ENCODE measurements at places on chromosomes 1 and 21.
A peak's percentile ranks its signal among the peaks of the same experiment; 100 is the strongest.

DNA sequence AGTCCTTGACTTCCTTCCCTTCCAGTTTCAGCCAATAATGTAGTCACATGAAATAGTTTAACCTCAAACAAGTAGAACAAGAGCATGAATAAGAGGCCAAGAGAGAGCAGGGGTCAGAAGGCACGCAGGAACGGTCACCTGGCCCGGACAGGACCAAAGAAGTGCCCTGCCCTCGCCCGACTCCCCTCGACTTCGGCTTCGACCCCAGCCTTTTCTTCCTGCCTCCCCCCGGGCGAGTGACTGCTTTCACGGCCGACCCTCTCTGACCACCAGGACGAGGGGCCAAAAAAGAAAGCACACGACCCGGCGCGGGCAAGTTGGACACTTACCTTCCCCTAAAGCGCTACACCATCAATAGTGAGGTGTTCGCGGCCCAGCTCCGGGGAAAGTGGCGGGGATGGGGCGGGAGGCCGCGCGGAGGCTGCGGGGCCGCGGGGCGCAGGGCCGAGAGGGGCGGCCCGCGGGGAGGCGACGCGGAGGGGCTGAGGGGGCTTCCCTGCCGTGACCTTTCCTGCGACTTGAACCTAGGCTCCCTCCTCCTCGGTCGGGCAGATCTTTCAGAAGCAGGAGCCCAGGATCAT lies 519 bp downstream of the RERE start:
- no peak for DNase-seq

GRCh38 chr1:115463347-115463746 lies 125.3 kb upstream of the NGF start:
- DNase-seq: no peak

DNA sequence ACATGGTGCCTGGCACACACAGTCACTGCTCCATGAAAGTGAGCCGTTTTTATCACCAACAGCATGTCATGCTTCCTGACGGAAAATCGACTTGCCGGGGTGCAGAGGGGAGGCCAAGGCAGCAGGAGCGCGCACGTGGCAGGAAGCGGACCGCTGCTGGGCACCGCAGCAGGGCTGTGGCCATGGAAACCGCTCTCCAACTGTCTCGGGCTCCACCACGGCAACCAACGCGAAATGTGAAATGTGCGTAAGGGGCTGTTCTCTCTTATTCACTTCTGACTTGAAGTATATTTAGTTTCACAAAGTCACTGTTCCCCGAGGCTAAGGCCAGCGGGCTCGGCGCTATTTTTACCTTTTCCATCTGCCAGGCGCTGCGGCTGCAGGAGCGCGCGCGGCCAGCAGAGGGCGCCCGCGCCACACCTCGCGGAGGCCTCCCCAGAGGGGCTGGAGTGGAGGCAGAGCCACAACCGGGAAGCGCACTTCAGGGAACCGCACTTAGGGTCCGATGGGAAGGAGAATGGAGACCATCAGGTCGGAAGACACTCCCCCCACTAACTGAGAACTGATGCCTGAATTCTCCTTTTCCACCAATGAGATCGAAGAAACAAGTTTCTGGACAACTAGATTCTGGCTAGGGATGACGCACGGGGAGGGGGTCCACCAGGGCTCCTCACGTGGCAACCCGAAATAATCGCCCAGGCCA lies 19.7 kb downstream of the RCC2 start:
- no peak for DNase-seq

DNA sequence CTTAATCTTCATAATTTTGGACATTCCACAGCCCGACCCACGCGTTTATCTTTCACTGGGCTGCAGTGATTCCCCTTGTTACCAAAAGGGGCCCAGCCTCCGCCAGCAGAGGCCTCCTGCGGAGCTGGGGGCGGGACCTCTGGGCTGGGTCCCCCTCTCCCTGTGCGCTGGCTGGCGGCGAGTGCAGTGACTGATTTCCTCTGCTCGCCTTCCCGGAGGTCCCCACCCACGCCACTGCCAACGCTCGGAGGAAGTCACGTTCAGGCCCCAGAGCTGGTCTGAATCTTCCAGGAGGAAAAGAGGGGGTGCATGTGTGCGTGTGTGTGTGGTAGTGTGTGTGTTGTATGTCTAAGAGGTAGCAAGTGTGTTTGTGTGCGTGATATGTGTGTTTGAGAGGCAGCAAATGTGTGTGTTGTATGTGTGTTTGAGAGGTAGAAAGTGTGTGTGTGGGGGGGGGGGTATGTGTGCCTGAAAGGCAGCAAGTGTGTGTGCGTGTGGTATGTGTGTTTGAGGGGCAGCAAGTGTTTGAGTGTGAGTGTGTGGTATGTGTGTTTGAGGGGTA lies 35.0 kb upstream of the JAK1 start:
- peak; percentile 45 for DNase-seq

- DNase-seq: no peak
These were observed 16.6 kb downstream of the IQGAP3 start for GRCh38 chr1:156555715-156556114.

GRCh38 chr1:17819129-17819802 lies 64.1 kb downstream of the ACTL8 start:
- DNase-seq: no peak

DNA sequence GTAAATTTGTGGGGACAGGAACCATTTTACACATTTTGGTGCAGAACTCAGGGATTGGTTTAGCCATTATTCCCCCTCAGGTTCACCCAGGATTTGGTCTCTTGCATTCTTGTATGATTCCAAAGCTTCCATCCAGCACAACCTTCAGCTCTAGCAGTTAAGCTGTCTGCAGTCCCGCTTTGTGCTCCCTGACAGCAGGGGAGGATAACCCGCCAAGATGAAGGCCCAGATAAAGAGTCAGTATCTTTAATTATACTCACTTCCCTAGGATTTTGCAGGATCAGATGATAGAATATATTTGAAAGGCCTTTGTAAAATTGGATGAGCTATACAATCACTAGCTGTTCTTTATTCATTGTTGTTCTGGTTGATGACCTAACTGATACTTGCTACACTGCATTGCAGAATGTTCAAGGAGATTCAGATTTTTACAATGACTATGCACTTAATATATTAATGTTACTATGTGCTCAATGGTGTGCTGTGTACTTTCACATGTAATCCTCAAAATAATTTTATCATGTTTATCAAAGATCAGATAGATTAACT lies 49.8 kb downstream of the SLC16A1 start:
- DNase-seq: no peak

- no peak for DNase-seq
These were observed 23.4 kb upstream of the RNF187 start for GRCh38 chr1:228463559-228464455.

DNA sequence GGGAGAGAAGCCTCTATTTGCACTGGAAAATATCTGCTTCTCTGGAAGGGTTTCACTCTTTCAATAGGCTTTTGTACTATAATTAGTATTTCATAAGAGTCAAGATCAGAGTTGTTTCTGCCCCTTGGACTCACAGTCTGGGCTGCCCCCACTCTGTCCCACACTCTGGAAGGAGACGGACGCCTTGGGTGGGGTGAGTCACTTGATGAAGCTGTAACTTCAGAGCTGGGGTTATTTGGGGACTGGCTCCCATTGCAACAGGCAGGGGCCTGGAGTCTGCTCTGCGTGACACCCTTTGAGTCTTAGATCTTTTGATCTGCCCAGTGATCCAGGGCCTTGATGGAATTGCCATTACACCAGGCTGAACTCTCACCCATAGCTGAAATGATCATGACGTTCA lies 4.0 kb upstream of the KCNA10 start:
- no peak for DNase-seq

- DNase-seq: peak; percentile 49
These were observed 178.0 kb downstream of the CAMTA1 start for GRCh38 chr1:6962996-6963911.

GRCh38 chr1:1213345-1214265 lies at the start of gene TNFRSF4:
TSS of gene TNFRSF4 (minus strand) at chr1:1214153. CDS start at chr1:1214127, 26 bp downstream.
- no peak for DNase-seq

DNA sequence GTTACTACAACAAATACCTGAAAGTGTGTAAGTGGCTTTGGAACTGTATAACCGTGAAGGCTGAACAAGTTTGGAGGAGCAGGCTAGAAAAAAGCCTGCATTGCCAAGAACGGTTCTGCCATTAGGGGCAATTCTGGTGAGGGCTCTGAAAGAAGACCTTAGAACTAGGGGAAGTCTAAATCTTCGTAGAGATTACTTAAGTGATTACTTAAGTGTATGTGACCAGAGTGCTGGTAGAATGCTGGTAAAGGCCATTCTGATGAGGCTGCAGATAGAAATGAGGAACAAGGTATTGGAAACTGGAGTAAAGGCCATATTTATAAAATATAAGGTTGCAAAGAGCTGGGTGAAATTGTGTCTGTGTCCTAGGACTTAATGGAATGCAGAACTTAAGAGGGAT lies 158.0 kb downstream of the CLIC6 start:
- no peak for DNase-seq

DNA sequence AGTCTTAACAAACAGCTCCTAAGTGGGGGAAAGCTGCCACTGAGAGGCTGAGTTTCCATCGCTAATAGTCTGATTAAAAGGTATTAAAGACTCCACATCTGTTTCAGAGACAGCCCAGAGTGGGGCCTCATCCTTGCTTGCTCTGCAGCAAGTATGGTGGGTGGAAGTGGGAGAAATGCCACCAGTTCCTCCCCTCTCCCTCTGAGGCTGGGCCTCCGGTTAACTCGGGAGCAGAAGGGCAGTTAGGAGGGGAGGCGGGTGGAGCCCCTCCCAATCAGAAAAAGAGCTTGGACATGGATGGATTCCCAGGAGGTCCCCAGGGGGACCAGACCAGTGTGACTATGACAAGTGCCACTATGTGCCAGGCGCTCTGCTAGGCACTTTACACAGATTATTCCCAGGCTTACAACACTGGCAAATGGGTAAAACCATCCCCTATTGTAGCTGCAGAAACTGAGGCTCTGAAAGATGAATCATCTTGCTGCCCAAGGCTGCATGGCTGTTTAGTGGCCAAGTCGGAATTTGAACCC lies 11.4 kb upstream of the ASCL5 start:
- no peak for DNase-seq

- no peak for DNase-seq
These were observed 17.5 kb downstream of the PDE9A start for GRCh38 chr21:42670884-42671283.

GRCh38 chr21:37737996-37738395 lies 178.3 kb downstream of the KCNJ6 start:
- DNase-seq: no peak

DNA sequence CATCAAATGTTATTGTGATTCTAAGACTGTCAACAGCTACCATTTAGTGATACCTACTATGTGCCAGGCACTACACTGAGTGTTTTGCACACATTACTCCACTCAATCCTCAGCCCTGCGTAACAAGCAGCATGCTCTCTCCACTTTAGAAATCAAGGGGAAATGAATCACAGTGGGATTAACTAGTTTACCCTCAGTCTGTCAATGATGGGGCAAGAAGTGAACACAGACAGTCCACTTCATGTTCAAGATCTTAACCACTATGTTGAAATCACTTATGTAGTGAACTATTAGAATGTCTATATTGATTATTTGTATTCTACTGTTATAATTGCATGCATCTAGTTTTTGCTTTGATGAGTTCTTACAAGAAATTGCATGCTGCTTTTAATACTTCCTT lies 165.3 kb downstream of the LTN1 start:
- no peak for DNase-seq

DNA sequence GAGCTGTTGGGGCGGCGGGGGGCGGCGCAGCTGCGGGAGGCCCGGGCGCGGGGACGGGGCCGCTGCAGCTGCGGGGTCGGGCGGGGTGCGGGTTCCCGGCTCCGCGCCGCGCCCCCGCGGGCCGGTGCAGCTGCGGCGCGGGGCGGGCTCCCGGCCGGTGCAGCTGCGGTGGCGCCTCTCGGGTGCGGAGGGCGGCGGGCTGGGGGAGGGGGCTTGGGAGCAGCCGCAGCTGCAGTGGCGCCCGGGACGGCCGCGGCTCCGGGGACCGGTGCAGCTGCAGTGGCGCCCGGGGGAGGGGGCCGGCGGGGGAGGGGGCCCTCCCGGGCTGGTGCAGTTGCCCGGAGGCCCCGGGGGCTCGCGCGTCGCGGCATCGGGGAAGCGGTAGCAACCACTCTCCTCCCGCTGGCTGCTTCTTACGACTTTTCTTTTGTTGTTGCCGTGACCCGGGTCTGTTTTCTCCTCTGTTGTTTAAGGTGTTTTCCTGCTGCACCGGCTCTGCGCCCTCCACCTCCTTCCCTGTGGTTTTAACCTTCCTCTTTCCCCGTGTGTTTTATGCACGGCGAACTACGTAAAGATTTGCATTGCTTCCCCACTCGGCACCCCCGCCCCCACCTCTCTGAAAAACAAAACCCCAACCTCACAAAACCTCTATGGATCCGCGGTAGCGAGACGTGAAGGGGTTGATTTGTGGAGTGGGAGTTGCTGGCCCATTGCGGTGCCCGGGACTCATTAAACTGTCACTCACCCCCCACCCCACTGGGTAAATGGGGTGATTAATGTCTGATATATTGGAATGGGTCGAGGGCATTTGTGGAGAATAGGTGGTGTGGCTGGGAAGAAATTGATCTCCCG lies 1.7 kb upstream of the ZBTB18 start:
- DNase-seq: peak; percentile 9

- DNase-seq: no peak
These were observed 17.2 kb upstream of the C2CD2 start for GRCh38 chr21:41970751-41971653.

DNA sequence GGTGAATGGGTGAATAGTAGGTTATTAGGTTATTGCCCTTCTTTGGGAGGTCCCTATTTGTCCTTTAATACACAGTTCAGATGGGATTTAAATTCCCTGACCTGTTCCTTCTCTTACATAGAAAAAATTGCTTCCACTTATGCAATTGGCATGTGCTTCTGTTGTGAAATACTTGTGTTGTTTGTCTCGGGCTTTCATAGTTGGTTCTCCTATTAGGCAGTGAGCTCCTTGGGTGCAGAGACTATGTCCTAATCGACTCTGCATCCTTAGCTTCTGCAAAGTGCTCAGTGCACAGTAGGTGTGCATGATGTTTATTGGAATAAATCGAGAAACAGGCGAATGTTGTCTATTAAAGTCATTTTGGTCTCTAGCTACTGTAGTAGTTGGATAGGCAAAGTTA lies 1.3 kb upstream of the PDE4B start:
- no peak for DNase-seq

DNA sequence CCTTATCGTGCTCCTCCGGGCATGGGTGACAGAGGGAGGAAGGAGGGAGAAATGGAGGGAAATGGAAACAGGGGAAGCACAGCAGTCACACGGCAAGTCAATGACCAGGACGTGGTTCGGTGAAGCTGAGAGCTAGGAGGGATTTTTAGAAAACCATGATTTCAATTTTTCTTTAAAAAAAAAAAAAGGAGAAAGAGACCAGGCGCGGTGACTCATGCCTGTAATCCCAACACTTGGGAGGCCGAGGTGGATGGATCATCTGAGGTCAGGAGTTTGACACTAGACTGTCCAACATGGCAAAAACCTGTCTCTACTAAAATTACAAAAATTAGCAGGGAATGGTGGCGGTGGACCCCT lies 776 bp upstream of the TNFRSF9 start:
- no peak for DNase-seq

- DNase-seq: no peak
These were observed 565.7 kb upstream of the PLXNA2 start for GRCh38 chr1:208809876-208810275.

Measured in stimulated activated CD4-positive, alpha-beta T cell treated with anti-CD3 and anti-CD28 coated beads, Interleukin-1b, Interleukin-23, amount 100 ng/mL, for 24 hours (primary cell).